ENCODE measurements at places on chromosomes 2 and 18.

GRCh38 chr2:172606285-172606684 lies 50.4 kb downstream of the PDK1 start:
- no peak for DNase-seq

GRCh38 chr2:207956771-207957170 lies 68.6 kb downstream of the PLEKHM3 start:
- DNase-seq: no peak

- no peak for DNase-seq
Measured at GRCh38 chr2:66845307-66845706, 410.4 kb downstream of the MEIS1 start.

GRCh38 chr2:37774976-37775907 lies 103.8 kb upstream of the CDC42EP3 start:
- DNase-seq: no peak

DNA sequence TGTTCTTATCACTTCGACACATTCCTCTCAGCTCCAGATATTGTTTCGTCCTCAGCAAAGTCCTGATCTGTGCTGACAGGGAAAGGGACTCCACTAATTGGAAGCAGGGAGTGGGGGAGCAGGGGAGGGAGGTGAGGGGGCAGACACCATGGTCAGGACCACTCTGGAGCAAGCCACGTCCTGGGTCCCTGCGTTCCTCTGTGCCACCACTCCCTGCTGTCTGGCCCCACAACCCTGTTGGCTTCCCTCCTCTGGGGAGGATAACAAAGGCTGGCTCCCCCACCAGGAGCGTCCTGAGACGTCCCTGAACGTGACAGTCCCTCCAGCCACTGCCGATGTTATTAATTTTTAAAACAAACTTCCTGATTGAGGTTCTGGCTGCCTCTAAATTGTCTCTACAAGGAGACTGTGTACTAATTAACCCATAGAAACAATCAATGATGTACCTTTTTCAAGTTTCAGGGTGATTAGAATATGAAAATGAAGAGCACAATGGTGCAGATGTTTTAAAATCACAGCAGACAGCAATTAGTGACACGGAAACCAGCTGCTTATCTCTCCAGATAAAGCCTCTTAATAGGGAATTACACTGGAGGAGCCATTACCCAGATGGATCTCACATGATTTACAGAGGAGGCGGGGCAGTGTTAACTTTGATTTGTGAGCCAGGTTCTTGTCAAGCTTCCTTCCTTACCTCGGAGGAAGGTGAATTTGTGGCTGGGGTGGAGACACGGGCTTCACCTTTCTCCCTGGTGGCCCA lies 257.5 kb downstream of the SETBP1 start:
- no peak for DNase-seq

GRCh38 chr2:176817061-176817565 lies 395.5 kb upstream of the HNRNPA3 start:
- DNase-seq: no peak

GRCh38 chr18:4035521-4035920 lies 419.6 kb downstream of the DLGAP1 start:
- DNase-seq: no peak

DNA sequence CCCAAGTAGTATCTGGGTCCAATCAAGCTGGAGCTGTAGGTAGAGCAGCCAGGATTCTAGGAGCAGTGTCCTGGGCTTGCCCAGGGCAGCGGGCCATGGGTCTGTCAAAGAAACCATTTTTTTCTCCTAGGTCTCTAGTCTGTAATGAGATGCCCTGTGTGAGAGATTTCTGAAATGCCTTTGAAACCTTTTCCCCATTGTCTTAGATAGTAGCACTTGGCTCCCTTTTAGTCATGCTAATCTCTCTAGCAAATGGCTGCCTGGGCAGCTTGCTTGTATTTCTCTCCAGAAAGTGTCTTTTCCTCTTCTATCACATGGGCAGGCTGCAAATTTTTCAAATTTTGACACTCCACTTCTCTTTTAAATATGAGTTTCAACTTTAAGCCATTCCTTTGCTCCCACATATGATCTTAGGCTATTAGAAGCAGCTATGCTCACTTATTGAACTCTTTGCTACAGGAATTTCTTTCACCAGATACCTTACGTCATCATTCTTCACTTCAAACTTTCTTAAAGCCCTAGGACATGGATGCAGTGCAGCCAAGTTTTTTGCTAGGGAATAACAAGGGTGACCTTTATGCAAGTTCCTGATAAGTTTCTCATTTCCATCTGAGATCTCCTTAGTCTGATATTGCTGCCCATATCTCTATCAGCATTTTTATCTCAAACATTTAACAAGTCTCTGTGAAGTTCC lies 890.2 kb upstream of the VRK2 start:
- DNase-seq: no peak

- DNase-seq: no peak
Measured at GRCh38 chr2:118667964-118668363, 179.5 kb downstream of the EN1 start.

DNA sequence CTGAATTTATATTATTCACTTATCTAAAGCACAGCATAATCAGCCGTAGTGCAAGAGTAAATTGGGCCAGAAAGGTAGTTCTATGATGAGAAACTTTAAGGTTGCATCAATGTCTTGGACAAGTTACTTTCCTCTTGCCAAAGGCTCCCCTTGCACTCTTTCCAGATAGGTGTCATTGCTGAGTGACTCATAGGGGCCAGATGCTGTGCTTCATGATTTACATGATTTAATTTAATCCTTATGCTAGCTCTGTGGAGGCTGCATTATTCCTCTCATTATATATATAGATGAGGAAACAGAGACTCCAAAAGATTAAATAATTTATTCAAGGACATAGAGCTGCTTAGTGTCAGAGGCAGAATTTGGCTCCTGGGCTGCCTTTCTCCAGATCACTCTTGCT lies 5.0 kb downstream of the CFAP221 start:
- no peak for DNase-seq

DNA sequence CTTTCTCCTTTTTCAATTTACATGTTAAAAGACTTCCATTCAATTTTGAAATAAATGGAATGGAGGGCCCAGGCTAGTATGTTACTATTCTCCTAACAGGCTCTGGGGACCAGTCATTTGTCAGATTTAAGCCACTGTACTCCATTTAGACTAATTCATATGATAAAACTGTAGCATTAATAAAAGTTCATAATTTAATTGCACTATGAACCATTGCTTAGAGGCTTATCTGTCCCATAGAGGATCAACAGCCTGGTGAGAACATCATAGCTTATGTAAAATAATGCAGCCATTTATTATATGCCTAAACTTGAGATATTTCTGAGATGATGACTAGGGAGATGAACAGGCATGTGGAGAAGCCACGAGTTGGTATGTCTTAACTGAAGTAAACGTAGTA lies 156.0 kb downstream of the RIT2 start:
- no peak for DNase-seq

- no peak for DNase-seq
Measured at GRCh38 chr2:105090091-105090490, 52.2 kb downstream of the MRPS9 start.

- no peak for DNase-seq
Measured at GRCh38 chr2:160898581-160899307, 261.5 kb upstream of the TANK start.

GRCh38 chr2:117086943-117087250 lies 727.6 kb upstream of the DDX18 start:
- no peak for DNase-seq

GRCh38 chr2:128734521-128735295 lies 416.0 kb upstream of the HS6ST1 start:
- peak; percentile 90 for DNase-seq

GRCh38 chr2:147345246-147345645 lies 499.6 kb upstream of the ACVR2A start:
- no peak for DNase-seq

DNA sequence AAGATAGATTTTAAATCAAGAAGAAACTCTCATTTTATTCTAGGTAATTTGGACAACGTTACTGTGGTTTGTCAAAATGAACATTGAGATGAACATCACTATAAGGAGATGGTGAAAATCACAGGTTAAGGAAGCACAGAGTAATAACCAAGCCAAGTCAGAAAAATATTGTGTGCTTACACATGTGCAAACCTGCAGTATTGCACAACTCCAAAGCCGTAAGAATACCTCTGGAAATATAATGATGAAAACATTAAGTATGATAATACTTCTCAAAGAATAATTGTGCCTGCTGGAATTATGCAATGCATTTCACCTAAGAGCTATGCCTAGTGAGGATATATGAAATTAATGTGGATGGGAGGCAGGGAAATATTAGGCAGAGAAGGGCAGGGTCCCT lies 21.1 kb upstream of the GALNT5 start:
- no peak for DNase-seq

GRCh38 chr2:88659538-88659915 lies 31.9 kb upstream of the RPIA start:
- DNase-seq: no peak

DNA sequence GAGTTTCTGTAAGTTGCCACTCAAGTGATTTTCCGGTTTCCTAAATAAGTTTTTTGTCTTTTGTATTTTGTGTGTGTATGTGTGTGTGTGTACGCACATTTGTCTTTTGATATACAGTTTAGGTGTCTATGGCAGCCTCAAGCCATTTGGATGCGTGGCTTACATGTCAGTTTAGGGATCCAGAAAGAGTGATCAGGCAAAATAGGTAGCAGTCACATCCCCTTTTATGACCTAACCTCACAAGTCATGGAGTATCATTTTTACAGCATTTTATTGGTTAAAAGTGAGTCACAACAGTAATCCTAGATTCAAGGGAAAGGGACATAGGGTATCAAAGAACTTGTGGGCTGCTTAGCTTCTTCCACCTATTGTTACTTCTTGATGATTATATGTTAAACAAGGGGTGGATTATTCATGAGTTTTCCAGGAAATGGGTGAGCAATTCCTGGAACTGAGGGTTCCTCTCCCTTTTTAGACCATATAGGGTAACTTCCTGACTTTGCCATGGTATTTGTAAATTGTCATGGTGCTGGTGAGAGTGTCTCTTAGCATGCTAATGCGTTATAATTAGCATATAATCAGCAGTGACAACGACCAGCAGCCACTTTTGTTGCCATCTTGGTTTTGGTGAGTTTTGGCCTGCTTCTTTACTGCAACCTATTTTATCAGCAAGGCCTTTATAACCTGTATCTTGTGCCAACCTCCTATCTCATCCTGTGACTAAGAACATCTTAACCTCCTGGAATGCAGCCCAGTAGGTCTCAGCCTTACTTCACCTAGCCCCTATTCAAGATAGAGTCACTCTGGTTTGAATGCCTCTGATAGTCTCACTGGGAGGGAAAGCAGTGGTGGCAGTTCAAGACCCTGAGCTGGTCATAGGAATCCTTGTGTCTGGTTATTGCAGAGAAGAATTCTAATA lies 8.6 kb upstream of the SOCS6 start:
- no peak for DNase-seq

DNA sequence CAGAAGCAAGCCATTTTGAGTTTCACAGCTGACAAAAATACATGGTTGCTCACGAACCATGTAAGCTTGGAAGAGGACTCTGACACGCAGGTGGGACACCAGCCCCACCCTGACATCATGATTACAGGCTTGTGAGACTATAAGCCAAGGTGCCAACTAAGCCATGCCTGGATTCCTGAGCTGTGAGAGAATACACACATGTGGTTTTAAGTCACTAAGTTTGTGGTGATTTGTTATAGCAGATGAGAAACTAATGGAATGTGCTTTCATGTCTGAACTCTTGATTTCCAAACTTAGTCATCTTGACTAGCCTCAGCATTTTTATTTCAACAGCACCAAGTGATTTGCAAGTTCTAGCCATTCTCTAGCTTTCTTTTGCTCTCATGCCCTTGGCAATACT lies 676.1 kb upstream of the CELF4 start:
- DNase-seq: no peak

- DNase-seq: no peak
Measured at GRCh38 chr2:172762574-172762973, 26.9 kb downstream of the RAPGEF4 start.

- no peak for DNase-seq
Measured at GRCh38 chr18:35096677-35097011, 55.4 kb downstream of the MAPRE2 start.

DNA sequence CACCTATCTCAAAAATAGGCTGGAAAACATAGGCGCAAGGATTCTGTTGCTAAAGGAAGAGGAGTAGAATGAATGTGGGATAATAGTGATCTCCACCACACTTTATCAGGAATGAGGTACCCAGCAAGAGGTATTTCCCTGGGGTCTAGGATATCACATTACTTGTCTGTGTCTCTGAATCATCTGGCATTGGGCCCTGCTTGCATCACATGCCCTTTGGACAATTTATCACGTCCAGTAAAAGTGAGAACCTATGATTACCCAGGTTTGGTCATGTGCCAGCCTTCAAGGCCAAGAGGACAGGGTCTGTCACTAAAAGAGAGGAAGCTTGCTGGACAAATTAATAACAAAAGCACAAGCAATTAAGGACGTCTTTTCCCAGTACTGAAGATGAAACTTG lies 11.4 kb upstream of the TRAPPC8 start:
- DNase-seq: no peak

DNA sequence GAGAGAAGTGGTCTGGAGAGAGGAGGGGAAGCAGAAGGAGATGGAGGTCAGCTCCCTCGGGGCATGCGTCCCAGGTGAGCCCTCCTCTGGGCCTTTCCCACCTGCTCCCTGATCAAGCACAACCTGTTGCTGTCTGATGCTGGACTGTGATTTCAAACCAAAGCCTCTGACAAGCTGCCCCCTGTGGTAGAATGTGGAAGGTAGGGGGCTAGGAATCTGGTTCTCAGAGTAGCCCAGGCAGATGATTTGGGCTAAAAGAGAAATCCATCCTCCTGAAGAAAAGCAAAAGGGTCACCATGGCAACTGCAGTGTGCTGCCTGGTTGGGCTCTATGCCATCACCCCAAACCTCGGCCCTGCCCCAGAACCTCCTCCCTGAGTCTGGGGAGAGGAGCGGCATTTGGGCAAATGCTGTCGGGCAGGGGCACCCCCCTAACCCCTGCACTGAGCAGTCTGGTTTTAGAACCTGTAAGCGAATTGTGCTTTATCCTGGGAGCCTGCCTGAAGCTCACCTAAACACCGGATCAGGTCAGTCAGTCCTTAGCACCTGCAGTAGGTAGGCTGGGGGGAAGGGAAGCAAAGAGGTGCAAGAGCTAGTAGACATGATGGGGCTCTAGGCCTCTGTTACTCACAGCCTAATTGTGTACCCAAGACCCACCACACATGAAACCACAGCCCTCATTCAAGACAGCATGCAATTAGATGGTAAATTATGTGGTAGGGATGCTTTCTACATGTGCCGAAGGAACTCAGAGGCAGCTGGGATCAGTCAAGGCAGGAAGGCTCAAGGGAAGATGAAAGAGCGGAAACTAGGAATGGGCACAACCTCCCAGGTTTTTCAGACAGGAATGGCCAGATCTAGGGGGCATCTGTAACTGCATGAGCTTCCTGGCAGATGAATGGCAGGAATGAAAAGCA lies 83.5 kb downstream of the DNMT3A start:
- DNase-seq: no peak

GRCh38 chr2:120638450-120638849 lies 97.2 kb upstream of the GLI2 start:
- DNase-seq: no peak

Data from inflammatory macrophage treated with lipopolysaccharide for 4 hours (primary cell).